ENCODE measurements at places on chromosomes 6 and 20.

- DNase-seq = no peak
These were observed 7.6 kb downstream of the TFAP2C start for GRCh38 chr20:56636716-56637115.

DNA sequence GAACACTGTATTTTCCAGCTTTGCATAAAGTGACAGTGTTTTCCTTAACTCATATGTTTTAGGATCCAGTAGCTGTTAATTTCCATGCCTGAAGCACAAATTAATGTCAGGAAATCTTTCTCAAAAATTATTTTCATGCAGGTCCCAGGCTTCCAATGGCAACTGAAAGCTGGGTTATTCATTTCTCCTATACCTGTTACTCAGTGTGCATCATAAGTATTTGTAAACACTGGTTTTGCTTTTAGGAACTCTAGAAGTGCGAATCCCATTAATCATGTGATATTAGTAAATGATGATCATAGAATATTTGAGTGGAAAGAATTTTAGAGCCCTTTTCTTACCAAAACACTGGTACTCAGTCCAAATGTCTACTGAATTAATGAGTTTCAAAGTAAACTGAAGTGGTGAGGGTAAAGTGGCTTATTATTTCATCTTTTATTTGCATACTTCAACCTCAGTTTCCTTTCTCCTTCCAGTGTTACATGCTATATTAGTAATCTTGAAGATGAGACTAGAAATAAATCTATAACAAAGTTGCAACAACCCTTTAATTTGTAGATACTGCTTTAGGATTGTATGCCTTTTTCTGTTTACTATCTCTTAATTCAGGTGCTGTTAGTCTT, 124.0 kb downstream of the ZFAND3 start:
- no peak for DNase-seq

- no peak for DNase-seq
These were observed 220.9 kb downstream of the KIF16B start for GRCh38 chr20:16352321-16352720.

GRCh38 chr6:134379076-134379475, 61.2 kb upstream of the SGK1 start:
- DNase-seq = no peak

DNA sequence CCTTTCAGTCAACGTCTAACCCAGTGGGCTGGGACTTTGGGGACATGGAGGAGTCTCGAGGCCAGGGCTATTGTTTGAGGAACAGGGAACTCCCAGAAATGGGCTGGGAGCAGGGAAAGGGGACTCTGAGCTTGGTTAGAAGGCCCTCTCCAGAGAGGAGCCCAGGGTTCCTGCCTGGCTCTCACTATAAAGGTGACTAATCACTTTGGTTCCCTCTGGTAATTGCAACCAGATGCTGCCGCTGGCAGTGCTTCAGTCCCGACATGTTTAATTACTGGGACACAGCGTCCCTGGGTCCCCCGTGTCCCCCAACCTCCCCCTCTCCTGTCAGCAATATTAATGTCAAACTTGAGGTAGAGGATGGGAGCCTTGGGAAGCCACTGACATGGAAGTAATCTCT, 5.0 kb upstream of the GDF5 start:
- no peak for DNase-seq

GRCh38 chr20:3243718-3244358, 4.8 kb upstream of the SLC4A11 start:
- no peak for DNase-seq

DNA sequence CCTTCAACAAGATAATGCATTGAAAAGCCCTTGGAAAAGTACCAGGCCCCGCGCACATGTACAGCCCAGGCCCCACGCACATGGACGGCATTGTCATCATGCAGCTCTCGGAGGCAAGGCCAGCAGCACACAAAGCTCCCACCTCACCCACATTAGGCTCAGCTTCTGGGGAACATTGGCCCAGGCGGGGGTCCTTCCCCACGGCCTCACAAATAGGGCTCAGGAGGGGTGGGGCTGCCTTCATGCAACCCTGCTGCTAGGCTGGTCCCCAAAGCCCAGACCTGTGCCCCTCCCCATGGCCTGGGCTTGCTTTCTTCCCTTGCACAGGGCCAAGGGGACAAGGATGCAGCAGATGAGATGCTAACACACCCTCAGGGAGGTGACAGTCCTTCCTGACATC, 26.7 kb downstream of the NPEPL1 start:
- no peak for DNase-seq

DNA sequence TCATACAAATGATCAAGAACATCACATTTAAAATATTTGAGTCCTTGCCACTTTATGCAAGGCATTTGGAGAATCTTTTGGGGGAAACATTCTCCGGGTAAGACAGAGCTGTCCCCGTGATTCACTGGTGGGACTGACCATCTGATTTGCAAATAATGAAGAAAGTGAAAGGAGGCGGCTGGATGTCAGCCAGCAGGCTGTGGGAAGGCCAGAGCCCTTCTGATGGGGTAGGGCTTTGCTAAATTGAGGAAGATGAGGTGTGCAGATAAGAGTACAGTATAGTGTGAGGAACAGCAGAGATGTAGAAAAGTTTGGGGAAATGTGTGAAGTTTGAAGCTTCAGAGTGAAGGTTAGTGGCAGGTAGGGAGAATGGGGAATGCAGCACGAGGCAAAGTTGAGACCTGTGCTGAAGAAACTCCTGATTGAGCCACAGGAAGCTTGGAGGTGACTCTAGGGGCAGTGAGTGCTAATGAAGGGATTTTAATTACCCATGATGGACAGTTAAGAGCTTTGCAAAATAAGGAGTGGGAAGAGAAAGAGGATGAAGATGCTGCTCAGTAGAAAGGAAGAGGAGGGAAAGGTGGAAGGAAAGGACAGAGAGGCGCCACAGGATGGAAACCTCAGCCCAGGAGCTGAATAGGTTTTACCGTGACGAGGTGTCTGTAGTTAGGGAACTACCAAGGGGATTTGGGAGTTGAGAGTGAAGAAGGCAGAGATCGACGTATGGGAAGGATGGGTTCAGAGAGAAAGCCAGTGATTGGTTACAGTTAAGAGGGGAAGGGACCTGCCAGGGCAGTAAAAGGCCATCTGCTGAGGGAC, 68.7 kb downstream of the SNX9 start:
- DNase-seq = no peak

- no peak for DNase-seq
These were observed 341.5 kb downstream of the TFAP2A start for GRCh38 chr6:10073341-10073740.

DNA sequence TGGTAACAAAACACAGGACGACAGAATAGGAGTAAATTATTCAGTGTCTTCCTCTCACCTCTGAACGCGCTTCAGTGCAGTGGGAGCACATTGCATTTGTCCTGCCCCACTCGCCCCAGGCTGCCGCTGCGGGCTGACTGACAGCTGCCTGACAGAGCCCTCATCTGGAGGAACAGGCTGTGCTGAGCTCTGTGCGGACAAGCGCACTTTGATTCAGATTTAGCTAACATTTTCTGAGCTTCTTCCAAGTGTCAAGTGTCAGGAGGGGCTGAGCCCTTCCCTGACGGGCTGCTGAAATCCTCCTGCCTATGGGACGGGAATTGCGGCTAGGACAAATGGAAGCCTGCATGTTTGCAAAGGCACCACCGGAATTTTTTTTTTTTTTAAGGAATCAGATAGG, 383.0 kb upstream of the CDH4 start:
- no peak for DNase-seq

- no peak for DNase-seq
These were observed 32.0 kb upstream of the SPTLC3 start for GRCh38 chr20:12976720-12977309.

- DNase-seq = no peak
These were observed 77.9 kb downstream of the EPB41L2 start for GRCh38 chr6:130985115-130985514.

DNA sequence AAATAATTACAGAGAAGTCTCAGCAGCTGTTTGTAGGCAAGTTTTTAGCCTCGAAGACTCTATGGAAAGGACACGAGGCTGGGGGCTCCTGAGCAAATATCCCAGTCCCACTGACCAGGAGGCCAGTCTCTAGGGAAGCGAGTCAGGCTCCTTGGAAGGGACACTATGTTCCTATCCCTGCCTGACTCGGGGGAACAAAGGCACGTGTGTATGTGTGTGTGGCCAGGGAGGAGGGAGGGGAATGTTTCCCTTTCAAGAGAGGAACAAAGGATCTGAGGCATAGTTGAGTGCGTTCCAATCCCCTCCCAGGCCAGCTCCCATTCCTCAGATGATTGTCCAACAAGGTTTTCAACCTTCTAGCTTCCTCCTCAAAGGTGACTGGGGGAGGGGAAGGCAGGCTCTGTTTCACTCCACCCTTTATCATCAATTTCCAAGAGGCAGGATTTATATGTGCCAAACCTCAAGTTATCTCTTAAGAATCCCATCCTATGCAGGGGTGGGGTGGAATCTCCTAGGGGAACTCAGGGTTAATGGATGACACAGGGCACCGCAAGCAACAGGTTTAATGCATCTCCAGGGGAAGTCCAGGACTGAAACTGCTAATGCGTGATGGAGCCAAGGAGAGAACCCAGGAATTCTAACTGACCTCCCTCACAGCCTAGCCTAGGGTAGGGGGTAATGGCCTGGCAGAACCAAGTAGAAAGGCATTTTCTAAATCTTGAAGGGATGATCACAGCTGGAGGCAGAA, 9.9 kb downstream of the BCL2L1 start:
- no peak for DNase-seq

GRCh38 chr6:143880412-143880811, 16.1 kb downstream of the ZC2HC1B start:
- DNase-seq = no peak

DNA sequence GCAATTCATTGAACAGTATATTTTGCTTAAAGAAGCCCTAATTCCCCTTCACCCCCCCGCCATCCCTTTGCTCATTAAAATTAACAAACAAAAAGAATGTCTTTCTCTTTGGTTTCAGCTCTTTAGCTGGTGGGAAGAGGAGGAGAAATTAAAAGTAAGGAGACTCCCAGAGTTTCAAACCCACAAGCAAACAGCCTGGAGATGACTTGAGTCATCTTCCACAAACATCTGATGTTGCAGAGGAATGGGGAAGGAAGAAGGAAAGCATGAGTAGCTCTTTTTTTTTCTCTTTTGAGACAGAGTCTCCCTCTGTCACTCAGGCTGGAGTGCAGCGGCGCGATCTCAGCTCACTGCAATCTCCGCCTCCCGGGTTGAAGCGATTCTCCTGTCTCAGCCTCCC, 189.6 kb downstream of the ADAT2 start:
- no peak for DNase-seq

DNA sequence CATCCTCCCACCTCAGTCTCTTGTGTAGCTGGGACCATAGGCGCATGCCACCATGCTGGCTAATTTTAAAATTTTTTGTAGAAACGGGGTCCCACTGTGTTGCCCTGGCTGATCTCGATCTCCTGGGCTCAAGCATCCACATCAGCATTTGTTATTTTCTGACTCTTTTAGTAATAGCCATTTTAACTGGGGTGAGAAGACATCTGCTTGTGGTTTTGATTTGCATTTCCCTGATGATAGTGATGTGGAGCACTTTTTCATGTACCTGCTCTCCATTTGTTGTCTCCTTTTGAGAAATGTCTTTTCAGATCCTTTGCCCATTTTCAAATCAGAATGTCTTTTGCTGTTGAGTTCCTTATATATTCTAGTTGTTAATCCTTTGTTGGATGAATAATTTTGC, 22.2 kb upstream of the TULP4 start:
- DNase-seq = no peak

DNA sequence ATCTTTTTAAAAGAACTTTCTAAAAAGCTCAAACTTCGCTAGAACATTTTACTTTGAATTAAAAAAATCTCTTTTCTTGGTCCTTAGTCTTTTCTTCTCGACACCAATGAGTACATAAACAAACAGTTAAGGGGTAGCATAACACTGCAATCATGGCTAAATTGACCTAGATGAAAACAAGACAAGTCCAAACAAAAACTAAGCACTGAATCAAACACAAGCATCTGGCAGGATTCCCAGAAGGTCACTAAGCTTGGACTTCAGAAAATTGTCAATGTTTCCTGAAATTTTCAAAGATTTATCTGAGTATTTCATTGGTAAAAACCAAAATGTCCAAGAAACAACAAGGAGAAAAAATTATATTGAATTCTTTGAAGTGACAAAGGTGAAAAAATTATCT, 5.0 kb downstream of the COL21A1 start:
- DNase-seq = no peak
